ENCODE measurements at places on chromosomes 1 and 21.

DNA sequence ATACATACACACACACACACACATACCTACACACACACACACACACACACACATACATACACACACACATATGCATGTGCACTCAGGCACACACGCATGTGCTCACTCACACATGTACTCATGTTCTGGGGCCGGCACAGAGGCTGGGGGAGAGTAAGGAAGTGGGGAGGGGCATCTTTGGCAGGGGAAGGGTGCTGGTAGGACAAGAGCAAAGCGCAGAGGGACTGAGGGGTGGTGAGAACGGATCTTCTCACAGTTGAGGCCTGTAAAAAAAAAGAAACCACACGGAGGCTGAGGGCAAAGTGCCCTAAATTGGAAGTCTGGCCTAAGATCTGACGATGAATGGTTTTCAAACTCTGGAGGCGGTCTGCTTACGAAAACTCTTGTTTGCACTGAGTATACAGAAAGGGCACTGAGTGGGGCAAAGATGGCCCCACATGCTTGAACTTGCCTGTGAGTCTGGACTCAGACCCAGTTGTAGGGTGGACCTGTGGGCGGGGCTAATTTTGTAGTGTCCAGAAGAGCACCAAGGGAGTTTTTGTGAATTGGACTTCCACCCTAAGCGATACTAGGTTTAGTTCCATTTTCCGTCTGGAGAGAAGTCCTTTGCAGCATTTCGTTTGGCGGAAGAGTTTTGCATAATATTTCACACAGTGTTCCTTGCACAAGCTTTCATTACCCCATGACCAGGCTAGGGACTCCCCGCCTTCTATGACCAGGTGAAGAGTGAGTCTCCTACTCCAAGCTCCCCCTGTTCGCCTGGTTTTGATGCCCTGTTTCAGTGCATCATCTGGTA is 79.3 kb upstream of the LYST start:
- DNase-seq: no peak

GRCh38 chr1:234875953-234876855 is 252.4 kb downstream of the TOMM20 start:
- no peak for DNase-seq

- no peak for DNase-seq
Observed at GRCh38 chr1:3490046-3490745, 35.7 kb downstream of the ARHGEF16 start.

DNA sequence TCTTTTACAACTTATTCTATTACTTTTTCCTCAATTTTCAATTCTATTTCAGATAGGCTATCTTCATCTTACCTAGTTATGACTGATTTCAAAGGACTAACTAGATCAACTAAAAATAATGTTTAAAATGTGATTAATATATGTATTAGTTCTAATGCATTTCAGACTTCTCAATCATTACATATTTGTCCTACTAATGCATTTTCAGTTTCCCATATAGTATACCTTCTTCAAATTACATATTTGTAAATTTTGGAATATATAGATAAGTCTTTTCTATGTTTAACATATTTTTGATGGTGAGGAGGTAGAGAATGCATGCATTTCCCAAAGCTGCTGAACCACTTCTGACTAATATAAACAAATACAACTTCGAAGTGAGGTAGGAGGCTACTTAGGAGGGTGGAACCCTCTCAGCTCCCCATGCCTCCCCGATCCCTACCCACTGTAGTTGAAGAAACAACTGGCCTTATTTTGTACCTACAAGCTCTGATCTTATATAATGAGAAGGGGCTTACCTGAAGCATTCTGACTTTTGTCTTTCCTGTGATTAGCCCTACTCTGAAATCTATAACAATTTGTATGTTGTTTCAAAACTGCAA is 1.7 kb downstream of the TRMT1L start:
- DNase-seq: no peak

DNA sequence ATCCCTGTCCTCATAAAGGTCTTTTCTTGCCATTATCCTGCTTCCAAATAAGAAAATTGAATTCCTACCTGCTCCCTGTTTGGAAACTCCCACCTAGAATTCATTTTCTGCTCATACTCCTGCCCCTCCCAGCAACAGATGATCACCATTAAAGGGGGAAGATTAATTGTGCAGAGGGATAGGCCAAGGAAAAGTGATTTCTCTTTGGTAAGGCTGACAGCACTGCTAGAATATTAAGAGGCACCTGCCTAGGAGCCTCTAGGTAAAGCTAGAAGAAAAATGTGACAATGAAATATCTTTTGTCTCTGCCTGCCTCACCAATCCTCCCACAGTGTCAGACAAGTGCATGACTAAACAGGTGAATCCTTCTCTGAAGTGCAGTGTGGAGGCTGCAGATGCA is 77.0 kb upstream of the SPATA6 start:
- no peak for DNase-seq

GRCh38 chr1:228073857-228074545 is 8.5 kb upstream of the ARF1 start:
- DNase-seq: peak; percentile 67

DNA sequence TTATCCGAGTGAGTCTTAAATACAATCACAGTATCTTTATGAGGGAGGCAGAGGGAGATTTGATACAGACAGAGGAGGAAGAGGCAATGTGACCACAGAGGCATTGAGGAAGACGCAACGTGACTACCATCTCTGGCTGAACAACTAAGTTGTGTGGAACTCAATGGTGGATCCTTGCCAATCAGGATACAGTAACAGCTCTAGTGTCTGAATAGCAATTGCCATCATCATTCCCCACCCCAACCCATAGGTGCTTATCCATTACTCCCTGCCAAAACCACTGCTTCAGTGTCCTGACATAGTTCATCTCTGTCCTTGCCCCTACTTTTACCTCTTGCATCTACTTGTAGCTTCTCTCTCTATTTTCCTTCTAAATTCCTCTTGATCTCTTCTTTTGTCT is 20.5 kb upstream of the RHBDL2 start:
- no peak for DNase-seq

DNA sequence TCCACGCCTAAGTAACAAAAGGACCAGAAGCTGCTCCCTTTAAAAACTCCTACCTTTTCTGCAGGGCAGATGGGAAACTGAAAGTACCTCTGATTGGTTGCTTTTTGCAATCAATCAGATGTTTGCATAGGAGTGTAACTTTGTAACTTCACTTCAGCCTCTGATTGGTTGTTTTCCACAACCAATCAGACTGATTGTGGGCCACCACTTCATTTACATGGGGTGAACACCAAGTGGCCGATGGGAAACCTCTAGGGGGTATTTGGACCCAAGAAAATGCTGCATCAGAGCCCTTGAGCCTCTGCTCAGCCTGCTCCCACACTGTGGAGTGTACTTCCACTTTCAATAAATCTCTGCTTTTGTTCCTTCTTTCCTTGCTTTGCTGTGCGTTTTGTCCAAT is 32.8 kb upstream of the CD1D start:
- DNase-seq: no peak

- DNase-seq: no peak
Observed at GRCh38 chr1:200035397-200035955, 8.0 kb downstream of the NR5A2 start.
